Cardiac septum (tissue), 1 donor: ENCODE measurements at places on chromosomes 6 and 20. TPM values are rescaled to one million over a fixed set of nuclear protein-coding genes. Genes with fewer than 3 reads are reported as not detected.

Gene SEL1L2
- total RNA-seq, result 1.4 TPM

Gene DDX27
- 14.0 TPM for total RNA-seq

Gene SLC22A7
- not detected for total RNA-seq

Gene SLC17A2
- not detected for total RNA-seq

Gene RIN2
- 63.9 TPM for total RNA-seq

Gene APOM
- total RNA-seq, result 1.4 TPM

Gene BPIFB1
- total RNA-seq, result not detected

Gene PET117
- total RNA-seq, result 11.0 TPM

Gene HACE1
- 8.0 TPM for total RNA-seq

Gene ERVFRD-1
- total RNA-seq, result not detected

Gene DNAAF9
- 29.1 TPM for total RNA-seq

Gene MCHR2
- total RNA-seq, result not detected

Gene RAMACL
- total RNA-seq, result 1.4 TPM

Gene DACT2
- total RNA-seq, result 0.48 TPM

Gene STK4
- 11.3 TPM for total RNA-seq

Gene TMEM151B
- 0.08 TPM for total RNA-seq
